Non-pigmented ciliary epithelial cell (primary cell): ENCODE measurements at places on chromosomes 13 and 19.

DNA sequence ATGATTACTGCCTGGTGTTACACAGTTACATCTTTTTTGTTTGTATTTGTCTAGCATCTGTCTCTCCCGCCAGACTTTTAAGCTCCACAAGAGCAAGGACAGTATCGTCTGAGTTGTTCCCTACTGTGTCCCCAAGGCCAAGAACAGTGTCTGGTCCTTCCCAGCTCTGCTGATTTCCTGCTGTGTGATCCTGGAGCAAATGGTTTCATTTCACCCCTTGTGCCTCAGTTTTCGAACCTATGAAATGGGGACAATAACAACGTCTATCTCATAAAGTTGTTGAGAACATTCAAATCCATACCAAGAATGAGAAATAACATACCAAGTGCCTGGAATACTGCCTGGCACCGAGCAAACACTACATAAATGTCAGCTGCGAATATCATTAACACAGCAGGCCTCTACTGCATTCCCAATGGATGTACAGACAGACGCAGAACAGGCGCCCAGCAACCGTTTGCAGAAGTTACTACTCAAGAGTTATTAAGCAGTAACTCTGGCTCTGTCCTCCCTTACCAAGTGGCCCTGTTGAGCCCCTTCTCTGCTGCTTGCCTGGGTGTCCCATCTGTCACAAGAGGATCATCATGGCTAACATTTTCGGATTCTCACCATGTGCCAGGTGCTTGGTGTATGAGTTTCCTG is 11.4 kb downstream of the XRCC1 start:
- no peak for DNase-seq

- no peak for DNase-seq
Measured at GRCh38 chr19:44260343-44260681, 626 bp downstream of the ZNF233 start.

- DNase-seq = peak; percentile 83
Measured at GRCh38 chr13:110380359-110381028, 73.4 kb downstream of the COL4A2 start.

DNA sequence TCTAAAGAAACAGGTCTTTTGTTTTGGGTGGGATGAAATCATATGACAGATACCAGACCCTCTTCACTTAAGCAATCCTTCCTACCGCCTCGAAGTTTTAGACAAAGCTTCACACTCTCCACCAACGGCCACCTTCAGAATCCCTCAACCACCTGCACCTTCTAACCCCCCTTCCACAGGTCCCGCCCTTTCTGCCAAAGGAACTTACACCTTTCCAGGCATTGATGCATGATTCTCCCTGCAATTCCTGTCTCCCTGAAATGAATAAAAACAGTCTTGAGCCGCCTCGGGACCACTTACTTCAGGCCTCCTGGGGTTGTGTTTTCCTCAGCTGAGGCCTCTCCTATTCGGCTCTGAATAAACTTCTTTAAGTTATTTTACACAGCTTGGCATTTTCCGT is 859 bp downstream of the ZNF433 start:
- no peak for DNase-seq

GRCh38 chr13:109859898-109860297 is 73.5 kb upstream of the IRS2 start:
- no peak for DNase-seq

DNA sequence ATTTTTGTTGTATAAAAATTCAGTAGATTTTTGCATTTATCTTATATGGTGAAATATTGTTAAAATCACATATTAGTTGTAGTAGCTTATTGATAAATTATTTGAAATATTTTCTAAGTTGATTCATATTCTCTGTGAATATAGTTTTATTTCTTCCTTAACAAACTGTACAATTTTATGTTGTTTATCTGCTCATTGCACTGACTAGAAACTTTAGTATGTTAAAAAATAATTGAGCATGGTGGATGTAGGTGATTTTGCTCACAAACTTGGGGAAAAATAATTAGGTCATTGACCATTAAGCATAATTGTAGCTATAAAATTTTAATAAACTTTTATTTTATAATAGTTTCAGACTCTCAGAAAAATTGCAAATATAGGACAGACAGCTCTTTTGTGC is 1445.3 kb upstream of the MIR17HG start:
- no peak for DNase-seq

DNA sequence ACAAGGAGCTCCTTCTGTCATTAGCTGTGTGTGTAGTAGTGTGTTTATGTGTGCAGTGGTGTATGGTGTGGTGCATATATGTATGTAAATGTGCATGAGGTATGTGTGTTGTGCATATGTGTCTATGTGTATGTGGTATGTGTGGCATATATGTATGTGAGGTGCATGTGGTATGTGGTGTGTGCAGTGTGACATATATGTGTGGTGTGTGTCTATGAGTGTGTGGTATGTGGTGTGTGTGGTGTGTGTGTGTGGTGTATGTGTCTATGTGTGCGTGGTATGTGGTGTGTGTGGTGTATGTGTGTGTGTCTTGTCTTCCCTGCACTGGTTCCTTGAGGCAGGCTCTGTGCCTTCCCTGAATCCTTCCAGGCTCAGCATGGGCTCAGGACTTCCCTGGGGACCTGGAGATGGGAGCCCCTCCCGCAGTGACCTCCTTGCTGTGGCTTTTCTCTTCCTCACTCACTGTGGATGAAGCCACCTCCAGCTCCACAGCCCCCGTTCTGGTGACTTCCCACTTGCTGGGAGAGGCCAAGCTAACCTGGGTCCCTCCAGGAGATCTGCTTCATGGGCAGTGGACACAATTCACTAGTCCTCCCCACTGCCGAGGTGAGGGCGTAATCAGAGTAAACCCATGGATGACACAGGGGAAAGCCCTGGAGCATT is 64.2 kb downstream of the CCDC70 start:
- no peak for DNase-seq

- no peak for DNase-seq
Measured at GRCh38 chr13:50374517-50374916, 359.3 kb downstream of the KCNRG start.

GRCh38 chr13:43002021-43002420 is 10.0 kb upstream of the EPSTI1 start:
- no peak for DNase-seq

DNA sequence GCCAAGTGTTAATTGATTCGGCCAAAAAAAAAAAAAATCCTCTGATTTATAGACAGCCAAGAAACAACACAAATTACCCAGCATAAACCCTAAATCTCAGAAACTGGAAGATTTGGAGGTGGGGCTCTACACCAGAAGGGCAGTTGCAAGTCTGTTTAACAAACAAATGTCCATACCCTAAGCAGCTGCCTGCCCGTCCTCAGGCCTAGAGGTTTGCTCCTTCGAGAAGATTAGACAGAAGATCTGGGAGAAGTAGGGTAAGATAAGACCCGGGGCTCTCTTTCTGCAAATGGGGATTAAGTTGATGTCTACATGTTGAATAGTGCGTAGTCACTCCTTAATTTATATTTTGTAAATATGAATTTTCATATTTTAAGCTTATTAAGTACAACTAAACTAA is 3.4 kb upstream of the N4BP2L1 start:
- no peak for DNase-seq

- no peak for DNase-seq
Measured at GRCh38 chr19:403221-404027, 5.5 kb downstream of the C2CD4C start.

DNA sequence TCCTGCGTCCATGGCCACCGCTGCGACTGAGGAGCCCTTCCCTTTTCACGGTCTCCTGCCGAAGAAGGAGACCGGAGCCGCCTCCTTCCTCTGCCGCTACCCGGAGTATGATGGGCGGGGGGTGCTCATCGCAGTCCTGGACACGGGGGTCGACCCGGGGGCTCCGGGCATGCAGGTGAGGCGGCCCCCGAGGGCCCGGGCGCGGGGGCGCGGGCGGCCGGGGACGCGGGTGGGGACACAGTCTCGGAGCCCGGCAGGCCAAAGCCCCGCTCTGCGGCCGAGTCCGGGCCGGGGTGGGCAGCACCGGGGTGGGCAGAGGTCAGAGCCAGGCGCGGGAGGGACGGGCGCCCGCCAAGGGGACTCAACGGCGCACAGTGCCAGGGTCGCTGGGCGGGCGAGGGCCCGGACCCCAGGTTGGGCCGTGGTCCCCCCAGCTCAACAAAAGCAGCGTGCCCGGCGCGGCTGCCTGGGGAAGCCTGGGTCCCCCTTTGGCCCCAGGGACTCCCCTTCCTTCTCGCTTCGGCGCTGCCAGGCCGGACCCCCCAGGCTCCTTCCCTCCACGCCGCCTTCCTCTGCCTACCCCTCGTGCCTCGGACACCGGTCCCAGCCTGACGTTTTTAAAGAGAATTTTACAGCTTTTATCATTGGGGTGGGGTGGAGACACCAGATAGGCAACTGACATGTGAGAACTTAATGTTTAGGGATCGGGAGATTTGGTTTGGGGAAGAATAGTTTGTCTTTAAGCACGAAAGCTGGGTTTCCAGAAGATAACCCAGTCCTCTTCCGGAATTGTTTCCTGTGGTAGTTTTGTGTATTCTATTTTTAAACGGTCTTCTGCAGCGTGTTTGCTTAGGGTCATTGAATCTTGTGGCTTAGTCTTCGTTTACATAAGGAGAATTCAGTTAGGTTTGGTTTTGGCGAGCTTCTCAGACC is 509 bp downstream of the TPP2 start:
- no peak for DNase-seq

DNA sequence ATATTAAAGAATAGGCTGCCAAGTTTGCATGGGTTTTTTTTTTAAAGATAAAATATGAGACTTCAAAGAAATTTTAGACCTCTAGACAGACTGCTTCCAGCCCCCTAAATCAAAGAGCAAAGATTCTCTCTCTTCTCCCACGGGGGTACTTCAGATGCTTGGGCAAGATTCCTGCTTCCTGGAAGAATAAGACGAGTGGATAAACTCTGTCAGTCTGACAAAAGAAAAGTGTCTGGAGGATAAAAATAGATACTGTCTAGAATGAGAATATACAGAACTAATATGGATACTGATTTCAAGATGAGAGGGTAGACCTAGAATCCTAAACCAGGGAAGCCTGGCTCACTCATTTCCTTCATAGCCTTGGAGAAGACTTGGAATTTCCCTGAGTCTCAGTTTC is 435.1 kb downstream of the FOXO1 start:
- no peak for DNase-seq

DNA sequence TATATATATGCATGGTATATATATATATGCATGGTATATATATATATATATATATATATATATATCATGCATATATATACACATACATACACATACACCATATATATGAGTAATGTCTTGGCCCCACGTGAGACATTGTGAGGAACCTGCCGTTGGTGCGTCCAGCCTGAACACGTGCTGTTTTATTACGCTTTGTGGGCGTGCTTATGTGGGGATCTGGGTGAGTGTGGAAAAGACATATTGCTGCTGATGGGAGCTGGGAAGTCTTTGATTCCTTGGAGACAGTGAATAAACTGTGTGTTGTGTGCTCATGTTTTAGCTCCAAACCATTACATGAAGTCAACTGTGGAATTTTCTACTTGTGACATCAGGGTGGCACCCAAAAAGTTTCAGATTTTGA is 28.9 kb downstream of the KCTD15 start:
- no peak for DNase-seq

DNA sequence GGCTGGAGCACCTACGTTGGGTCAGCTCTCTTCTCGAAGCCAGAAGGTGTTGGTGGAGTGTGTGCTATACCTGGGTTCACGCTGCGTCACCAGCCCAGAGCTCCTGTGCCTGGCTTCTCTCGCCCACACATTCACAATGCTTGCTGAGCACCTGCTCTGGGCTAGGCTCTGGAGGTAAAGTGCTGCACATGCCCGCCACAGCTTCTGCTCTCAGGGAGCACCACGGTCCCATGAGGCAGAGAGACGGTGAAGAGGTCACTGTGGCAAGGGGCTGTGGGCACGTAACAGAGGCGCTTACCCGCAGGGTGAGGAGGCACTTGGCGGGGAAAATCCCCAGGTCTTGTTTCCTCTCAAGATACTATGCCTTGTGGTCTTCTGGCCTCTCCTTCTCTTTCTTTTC is 174.2 kb downstream of the TEX29 start:
- DNase-seq = no peak

GRCh38 chr19:55467236-55468053 is 2.9 kb upstream of the C19orf85 start:
- no peak for DNase-seq

DNA sequence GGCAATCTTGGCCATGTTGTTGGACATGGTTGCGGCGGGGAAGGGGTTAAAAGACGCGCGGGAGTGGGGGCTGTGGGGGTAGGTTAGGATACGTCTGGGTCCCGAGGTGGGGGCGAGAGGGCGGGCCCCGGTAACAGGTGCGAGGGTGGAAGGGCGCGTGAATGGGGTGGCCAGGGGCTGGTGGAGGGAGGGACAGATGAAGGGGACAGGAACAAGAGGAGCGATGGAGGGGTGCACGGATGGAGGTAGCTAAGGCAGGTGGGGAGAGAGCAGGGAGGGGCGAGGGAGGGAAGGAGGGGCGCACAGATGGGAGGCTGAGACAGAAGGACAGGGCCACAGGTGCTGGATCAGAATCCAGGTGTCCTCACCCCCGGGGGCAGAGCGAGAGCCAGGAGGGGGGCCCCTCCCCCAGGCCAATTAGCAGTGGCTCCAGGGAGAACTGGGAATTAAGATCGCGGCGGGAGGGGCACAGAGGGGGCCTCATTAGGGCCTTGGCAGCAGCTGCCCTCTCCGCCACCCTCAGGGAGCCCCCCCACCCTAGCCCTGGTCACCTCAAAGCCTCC is 1.3 kb downstream of the GNG8 start:
- DNase-seq = no peak
